ENCODE measurements at places on chromosomes 5 and 9.

GRCh38 chr5:137612576-137612975 is 113.5 kb upstream of the SPOCK1 start:
- no peak for DNase-seq

GRCh38 chr5:146082798-146083197 is 22.6 kb downstream of the PLAC8L1 start:
- no peak for DNase-seq

GRCh38 chr5:100667161-100667630 is 132.0 kb downstream of the FAM174A start:
- DNase-seq, result no peak

DNA sequence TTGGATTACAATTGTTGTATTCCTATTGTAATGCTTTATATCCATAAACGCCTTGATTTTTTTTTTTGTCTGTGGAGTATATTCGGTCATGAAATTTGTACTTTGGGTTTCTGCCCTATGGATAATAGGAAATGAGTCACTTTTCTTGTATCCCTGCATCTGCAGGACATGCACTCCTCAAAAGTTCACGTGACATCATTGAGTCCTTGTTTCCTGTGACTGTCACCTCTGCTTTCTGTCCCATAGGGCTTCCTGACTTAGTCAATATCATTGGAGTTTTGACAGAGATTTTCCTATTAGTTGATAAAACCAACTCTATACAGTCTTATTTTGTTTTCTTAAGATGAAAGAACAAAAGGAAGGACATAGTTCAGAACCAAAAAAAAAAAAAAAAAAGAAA is 356.3 kb downstream of the MAT2B start:
- no peak for DNase-seq

DNA sequence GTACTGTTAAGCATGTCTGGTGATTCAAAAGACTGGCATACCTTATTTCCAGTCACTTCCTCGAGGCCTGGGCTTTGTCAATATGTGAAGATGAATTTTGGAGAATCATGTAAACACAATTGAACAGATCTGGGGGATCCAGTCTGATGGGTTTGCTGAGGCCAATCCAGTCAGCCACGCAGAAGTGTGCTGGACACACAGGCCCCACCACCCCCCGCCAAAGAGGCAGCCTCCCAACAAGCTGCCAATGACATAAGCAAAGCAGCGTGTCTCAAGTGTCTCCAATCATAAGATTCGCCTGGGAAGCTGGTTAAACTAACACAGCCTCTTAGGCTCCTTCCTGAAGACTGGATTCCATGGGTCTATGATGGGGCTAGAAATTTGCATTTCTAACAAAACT is 192.9 kb upstream of the KLF9 start:
- DNase-seq, result no peak

GRCh38 chr5:38434966-38435705 is 121.3 kb downstream of the LIFR start:
- DNase-seq, result no peak

GRCh38 chr9:124285903-124286291 is 28.1 kb downstream of the NEK6 start:
- peak; percentile 13 for DNase-seq

DNA sequence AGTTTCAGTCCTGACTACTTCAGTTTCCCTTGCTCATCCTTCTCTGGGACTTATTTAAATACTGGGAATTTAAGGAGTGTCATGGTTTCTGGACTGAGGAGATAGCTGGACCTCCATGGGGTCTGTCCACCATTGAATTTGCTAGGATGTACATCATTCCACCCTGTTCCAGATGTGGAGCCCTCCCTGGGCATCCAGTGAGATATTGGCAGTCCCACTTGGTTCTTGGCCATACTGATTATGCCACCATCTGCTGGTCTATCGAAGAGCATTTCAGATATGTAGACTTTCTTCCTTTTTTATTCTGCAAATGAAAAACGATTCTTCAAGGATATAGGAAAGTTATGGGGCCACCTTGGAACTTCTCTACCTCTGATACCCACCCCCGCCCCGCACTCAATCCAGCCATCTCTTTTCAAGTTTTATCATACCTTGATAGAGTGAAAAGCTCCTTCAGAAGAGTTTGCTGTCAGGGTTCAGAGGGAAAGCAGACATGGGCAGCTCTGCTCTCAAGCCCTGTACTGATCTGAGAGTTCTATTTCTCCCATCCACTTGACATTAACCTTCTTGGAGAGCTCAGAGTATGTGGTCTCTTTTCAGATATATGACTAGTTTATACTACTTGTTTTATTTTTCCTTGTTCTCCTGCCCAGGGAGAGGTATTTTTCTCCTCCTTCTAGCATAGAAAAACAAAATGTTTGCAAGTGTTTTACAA is 490.7 kb upstream of the SGCD start:
- no peak for DNase-seq

GRCh38 chr5:148730270-148730669 is 75.9 kb upstream of the HTR4 start:
- no peak for DNase-seq

DNA sequence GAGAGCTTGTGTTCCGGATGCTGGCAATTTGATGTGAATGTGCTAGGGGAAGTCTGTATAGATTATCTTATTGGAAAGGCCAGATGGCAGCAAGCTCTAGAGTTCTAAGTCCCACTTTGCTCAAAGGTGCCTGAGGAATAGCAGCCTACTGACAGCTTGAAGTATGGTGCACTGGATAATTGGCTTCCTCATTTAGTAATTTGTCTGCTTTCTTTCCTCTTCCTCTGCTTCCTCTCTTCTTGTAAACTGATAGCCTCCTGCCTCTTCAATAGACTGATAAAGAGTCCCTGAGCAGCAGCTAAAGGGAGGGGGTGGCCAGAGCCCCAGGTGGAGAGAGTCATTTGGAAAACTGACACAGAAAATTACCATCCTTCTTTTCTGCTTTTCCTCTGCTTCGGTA is 177.3 kb downstream of the FGF1 start:
- DNase-seq, result no peak

DNA sequence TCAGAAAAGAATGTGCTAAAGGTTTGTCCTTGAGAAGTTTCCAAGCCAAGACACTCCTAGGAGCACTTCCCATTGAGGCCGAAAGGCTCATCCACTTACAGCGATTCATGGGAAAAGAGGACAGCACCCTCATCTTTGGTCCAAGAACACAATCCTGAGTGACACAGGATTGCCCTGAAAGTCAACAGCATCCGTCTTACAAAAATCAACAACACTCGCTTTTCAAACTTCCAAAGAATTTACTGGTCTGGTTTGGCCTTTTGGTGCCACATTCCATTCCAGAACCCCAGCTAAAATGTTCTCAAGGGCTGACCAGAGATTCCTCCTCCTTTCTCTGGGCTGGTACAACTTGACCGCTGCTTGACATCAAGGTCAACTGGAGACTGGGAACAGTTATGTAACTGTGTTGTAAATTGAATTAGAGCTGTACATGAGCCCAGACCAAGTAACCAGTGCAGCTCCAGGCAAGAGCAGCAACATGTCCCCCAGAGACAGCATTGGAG is 415.8 kb upstream of the PIK3R1 start:
- DNase-seq, result no peak

DNA sequence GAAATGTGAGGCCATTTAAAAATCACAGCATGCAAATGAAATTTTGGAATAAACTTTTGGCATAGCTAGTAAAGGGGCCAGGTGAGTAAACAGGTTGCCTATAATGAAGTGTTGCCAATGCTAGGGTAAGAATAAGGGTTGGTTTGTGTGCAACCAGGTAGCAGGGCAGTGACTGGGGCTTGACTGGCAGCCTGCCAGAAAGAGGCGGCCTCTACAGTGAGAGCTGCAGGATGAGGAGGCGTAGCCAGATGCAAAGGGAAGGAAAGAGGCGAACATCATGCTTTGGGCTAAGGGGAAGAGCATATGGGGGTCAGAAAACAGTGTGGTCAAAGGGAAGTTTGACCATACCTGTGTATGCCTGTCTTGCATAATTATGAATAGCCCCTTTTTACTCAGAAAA is 70.6 kb downstream of the MAST4 start:
- DNase-seq, result no peak

DNA sequence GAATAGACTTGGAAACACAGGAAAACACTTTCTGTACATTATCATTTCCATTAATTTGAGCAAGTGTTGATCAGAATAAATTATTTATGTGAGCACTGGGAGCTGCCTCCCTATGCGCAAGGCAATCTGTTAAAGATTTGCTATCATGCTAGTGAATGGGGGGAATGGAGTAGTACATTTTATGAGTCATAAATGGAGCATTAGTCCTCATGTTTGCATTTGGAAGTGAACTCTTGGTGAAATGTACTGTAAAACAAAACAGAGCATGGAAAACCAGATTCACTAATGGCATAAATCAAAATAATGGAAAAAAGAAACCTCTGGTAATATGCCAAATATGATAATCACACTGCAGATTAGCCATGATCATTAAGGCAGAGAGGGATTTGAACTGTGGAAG is 40.5 kb upstream of the TMC1 start:
- no peak for DNase-seq

GRCh38 chr5:172638209-172638768 is 2.8 kb upstream of the NEURL1B start:
- DNase-seq, result no peak

GRCh38 chr5:37552161-37552560 is 173.0 kb downstream of the WDR70 start:
- DNase-seq, result no peak

DNA sequence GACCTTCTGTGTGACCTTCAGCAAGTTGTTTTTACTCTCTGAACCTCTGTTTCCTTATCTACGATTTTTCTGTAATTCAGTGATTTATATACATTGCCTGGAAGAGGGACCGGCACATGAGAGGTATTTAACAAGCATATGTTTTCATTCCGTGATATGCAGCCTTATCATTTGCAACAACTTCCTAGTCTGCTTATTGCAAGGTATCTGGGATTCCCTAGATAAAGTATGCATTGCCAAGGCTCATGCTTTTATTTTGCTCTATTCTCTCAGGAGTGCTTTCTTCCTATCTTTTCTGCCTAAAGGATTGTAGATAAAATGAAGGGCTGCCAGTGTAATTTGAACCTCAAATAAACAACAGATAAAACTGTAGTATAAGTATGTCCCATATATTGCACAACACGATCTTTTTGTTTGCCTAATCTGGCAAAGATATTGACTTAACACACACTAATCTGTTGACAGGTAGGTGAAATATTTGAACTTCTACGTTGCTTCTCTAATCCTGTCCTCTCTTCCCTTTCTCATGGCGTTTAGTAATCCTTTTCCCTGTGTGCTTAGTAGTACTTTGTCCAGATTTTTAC is 377.2 kb upstream of the TNC start:
- no peak for DNase-seq

DNA sequence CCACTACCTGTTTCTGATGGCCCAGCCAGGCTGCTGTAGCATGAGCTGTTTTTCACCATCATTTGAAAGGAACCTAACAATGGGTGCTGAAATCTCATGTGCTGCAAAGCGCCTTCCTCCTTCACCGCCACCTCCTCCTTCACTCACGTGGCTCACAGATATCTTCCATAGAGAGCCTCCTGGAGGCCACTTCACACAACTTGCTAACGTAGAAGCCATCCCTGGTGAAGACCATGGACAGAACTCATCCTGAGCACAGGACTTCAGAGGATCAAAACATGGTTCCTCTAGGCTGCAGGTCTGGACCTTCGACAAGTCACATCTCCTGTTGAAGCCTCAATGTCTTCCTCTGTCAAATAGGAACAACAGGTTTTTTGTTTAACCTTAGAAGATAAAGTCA is 155.5 kb upstream of the RAD23B start:
- DNase-seq, result no peak

DNA sequence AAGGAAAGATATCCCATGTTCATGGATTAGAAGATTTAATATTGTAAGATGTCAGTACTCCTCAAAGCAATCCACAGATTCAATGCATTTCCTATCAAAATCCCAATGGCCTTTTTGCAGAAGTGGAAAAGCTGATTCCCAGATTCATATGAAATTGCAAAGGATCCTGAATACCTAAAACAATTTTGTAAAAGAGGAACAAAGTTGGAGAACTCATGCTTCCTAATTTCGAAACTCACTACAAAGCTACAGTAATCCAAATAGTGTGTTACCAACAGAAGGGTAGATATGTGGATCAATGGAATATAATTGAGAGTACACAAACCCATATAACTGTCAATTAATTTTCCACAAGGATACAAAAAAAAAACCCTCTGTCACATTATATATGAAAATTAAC is 154.3 kb upstream of the ZNF618 start:
- DNase-seq, result no peak

GRCh38 chr9:113012492-113012891 is 500 bp upstream of the ZNF883 start:
- DNase-seq, result no peak

- no peak for DNase-seq
These were observed 7.0 kb downstream of the TRMT10B start for GRCh38 chr9:37760416-37761161.

DNA sequence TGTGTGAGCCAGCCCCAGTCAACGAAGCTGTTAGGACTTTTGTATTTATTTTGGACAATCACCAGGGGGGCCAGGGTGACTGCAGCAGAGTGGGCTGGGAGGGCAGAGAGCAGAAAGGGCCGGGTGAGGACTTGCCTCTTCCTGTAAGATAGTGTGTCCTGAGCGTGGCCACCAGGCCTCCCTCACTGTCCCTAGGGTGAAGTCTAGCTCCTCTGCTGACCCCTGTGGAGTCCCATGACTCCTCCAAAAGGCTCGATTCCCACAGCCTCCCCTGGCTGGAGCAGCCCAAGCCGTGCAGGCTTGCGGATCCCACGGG is 147.8 kb downstream of the RXRA start:
- DNase-seq, result no peak

- peak; percentile 42 for DNase-seq
These were observed 6.8 kb downstream of the MRPL36 start for GRCh38 chr5:1792842-1793266.

DNA sequence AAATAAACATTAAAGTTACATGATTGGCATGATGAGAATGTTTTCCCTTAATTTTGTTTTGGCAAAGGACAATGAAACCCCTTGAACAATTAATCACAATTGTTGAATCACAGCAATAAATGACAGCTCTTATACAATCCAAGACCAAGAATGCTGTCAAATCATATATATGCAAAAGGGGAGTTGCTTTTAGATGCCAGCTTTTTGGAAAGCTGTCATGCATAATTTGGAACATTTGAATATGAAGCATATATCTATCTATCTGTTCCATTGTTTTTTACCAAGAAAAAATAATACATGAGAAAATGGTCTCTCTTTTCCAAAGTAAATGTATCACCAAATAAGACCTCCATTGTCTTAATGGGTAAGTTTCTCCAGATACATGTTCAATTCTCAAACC is 44.5 kb downstream of the SPOCK1 start:
- no peak for DNase-seq
